ENCODE measurements at places on chromosomes 1 and 21.
A peak's percentile ranks its signal among the peaks of the same experiment; 100 is the strongest.

DNA sequence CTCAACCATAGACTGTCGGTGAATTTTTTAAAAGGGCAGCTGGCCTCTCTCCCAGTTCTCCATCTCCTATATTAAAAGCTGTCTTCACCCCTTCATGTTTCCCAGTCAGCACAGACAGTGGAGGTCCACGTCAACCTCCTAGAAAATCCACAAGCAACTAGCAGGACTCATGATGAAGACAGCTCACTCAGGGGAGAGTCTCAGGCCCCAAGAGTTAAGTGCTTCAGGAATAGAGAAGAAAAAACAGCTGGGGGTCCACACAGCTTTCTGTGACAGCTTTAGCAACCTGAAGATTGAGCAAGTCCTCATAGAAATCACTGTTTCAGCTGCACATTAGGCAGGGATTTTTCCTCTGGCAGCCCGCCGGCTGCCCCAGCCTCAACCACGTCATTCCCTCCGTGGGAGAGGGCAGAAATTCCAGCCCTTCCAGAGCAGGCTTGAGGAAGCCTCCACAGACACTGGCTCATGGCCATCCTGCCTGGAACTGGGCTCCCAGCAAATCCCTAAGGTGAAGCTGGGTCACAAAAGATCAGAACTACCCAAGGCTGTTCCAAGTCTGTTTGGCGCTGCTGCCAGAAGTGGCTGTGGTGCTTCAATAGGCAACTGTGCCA lies 15.2 kb downstream of the GPR161 start:
- H3K4me1 ChIP-seq = peaks cover 8% of the 10 kb centered on the region
- H3K36me3 ChIP-seq = peaks cover 31% of the 10 kb centered on the region
- H3K4me3 ChIP-seq = no peak overlapping the region
- H3K27me3 ChIP-seq = no peaks in the 10 kb centered on the region
- no peak for DNase-seq
- H3K27ac ChIP-seq = peak overlapping the region; percentile 4

DNA sequence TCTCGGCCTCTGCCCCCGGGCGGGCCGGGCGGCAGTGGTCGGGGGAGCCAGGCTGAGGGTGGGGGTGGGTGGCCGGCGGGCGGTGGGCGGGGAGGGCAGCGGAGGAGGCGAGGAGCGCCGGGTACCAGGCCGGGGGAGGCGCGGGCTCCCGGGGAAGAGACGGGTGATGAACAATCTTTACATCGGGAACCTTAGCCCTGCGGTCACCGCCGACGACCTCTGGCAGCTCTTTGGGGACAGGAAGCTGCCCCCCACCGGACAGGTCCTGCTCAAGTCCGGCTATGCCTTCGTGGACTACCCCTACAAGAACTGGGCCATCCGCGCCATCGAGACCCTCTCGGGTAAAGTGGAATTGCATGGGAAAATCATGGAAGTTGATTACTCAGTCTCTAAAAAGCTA lies 112.5 kb downstream of the NBPF12 start:
- H3K36me3 ChIP-seq = no peaks in the 10 kb centered on the region
- no peak overlapping the region for H3K4me3 ChIP-seq
- H3K4me1 ChIP-seq = no peaks in the 10 kb centered on the region
- DNase-seq = no peak
- H3K27me3 ChIP-seq = peaks cover 34% of the 10 kb centered on the region

GRCh38 chr1:29900712-29901111 lies 664.4 kb downstream of the PTPRU start:
- H3K27me3 ChIP-seq = peaks cover 54% of the 10 kb centered on the region
- no peak overlapping the region for H3K4me3 ChIP-seq
- DNase-seq = no peak
- no peaks in the 10 kb centered on the region for H3K36me3 ChIP-seq

GRCh38 chr1:34786521-34787325 lies 5.7 kb downstream of the GJB3 start:
- peaks cover 4% of the 10 kb centered on the region for H3K4me1 ChIP-seq
- DNase-seq = no peak
- H3K27ac ChIP-seq = no peak overlapping the region
- H3K36me3 ChIP-seq = no peaks in the 10 kb centered on the region

DNA sequence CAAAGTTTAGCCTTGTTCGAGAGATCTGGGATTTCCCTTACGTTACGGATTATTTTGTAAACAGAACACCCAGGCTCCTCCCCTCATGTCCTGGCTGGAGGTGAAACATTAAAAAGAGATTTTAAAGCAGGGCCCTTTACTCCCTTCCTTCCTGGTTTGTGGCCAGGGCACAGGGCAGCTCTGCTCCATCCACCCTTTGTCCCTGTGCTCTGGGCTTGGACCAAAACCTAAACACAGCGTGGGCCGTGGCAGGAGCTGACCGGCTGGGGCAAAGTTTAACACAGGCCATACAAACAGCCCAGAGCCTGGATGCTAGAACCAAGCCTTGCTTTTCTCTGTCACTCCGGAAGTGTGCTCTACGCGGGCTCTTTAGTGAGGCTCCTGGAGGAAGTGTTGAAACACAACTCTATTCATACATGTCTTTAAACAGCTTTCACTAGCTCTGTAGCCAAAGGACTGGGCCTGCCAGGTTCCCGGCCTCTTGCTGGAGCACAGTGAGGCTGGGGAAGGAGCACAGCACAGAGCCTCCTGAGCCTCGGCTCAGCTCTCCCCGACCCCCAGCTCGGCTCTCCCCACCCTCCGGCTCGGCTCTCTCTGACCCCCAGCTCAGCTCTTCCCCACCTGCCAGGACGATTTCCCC lies 84.7 kb downstream of the PDE9A start:
- H3K27ac ChIP-seq = peak overlapping the region; percentile 10
- H3K4me3 ChIP-seq = no peak overlapping the region
- peaks cover 11% of the 10 kb centered on the region for H3K4me1 ChIP-seq
- H3K27me3 ChIP-seq = no peaks in the 10 kb centered on the region
- no peak for DNase-seq
- H3K36me3 ChIP-seq = peaks cover 31% of the 10 kb centered on the region

DNA sequence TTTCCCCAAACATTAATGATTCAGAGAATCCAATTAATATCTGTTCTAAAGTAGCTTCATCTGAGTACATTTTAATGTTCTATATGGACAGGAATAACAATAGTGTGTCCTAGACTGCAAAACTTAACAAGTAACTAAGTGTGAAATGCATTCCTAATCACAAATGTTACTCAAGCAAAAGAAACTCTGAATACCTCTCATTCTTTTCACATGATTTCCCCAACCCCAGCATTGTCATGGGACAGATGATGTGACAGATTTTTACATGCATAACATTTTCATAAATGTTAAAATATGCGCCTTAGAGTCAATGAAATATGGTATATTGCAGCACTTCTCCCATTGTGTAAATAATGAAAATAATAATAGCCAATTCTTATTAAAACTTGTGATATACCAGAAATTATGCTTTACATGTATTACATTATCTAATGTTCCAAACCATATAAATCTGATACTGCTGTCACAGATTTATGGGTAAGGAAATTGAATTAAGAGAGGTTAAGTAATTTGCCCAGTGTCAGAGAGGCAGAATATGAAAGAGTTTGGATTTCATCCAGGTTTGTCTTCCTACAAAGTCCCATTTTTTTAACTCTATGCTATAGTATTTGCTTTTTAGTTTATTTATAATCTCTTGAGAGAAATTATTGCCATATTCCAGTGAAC lies 269.4 kb downstream of the LRRC7 start:
- H3K4me1 ChIP-seq = peaks cover 3% of the 10 kb centered on the region
- DNase-seq = no peak
- no peaks in the 10 kb centered on the region for H3K27me3 ChIP-seq
- H3K27ac ChIP-seq = no peak overlapping the region

- H3K4me1 ChIP-seq = peaks cover 19% of the 10 kb centered on the region
- H3K27ac ChIP-seq = no peak overlapping the region
- no peak for DNase-seq
- no peak overlapping the region for H3K4me3 ChIP-seq
- H3K27me3 ChIP-seq = no peaks in the 10 kb centered on the region
These were observed 23.5 kb upstream of the LBR start for GRCh38 chr1:225451340-225451739.

DNA sequence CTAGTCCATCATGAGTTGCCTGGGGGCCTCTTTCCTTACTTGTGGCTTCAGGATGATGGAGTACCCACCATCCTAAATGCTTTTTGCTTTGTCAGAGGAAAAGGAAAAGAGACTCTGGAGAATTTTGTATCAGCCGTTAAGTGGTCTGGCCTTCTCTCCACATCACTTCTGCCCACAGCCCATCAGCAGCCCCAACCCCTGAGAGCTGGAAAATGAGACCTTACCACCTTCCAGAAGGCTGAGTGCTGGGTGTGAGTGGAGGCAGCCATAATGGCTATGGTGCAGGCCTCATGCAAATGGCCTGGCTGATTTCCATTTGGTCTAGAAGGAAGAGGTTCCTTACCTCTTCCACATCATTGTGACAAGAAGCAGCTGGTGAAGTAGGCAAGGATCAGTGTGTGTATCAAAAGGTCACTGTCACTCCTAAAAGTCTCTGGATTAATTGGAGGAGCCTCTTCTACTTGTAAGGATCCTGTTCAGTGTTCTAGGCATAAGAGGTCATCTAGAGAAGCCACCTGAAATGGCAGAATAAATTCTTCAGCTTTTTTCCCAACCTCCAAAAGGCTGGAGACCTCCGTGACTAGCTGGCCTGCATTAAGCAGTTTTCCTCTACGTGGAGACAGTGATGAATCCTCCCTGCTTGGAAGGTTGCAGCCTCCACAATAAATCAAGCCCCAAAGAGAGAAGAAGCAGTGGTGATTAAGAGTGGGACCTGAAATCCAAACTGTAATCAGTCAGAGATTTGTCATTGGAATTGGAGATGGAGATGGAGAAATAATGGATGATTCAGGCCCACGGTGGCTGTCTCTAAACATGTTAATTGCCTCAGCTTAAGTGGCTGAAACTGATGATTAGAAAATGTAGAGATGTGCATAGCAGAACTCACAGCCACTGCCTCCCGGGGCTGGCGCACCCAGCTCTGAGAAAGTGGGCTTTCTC lies 111.5 kb downstream of the CNIH3 start:
- H3K27me3 ChIP-seq = no peaks in the 10 kb centered on the region
- no peaks in the 10 kb centered on the region for H3K36me3 ChIP-seq

GRCh38 chr1:37930246-37931101 lies 16.4 kb downstream of the INPP5B start:
- no peaks in the 10 kb centered on the region for H3K27me3 ChIP-seq
- H3K36me3 ChIP-seq = peaks cover 6% of the 10 kb centered on the region
- DNase-seq = no peak
- peaks cover 27% of the 10 kb centered on the region for H3K4me1 ChIP-seq

DNA sequence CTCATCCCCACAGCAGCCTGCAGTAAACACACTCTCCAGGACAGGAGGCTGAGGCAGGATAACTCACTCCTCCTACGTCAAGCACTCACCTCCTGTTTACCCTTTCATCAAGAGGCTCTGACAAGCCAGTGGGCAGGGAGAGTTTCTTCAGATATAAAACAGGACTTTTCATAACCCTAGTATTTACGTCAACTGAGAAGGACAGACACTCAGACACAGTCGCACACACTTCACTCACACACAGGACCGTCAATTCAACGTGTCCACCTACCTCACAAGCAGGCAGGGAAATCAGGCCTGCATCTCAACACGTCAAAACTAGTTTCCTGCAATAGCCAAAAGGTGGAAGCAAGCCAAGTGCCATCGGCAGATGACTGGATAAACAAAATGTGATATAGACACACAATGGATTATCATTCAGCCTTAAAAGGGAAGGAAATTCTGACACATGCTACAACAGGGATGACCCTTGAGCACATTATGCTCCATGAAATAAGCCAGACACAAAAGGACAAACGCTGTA lies 48.6 kb downstream of the ITPKB start:
- no peaks in the 10 kb centered on the region for H3K36me3 ChIP-seq
- H3K4me3 ChIP-seq = no peak overlapping the region
- H3K27ac ChIP-seq = peak overlapping the region; percentile 47
- H3K4me1 ChIP-seq = peaks cover 25% of the 10 kb centered on the region
- no peak for DNase-seq
- H3K27me3 ChIP-seq = no peaks in the 10 kb centered on the region

DNA sequence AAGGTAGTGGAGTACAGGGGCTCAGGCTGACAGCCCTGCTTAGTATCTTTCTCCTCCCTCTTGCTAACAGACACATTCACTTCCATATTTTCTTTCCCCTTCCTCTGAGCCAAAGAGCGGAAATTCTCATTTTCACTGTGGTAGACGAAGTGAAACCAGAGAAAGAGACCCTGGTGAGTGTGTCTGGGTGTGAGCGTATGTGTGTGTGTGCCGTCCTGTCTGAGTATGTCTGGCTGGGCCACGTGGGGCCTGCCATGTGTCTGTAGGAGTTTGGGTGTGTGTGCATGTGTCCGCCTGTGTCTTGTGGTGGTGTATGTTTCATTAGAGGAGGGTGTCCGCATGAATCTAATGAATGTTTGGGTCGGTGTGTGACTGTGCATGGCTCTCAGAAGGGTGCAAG lies 1.7 kb downstream of the COL8A2 start:
- peak overlapping the region; percentile 3 for H3K27ac ChIP-seq
- DNase-seq = no peak
- H3K4me3 ChIP-seq = no peak overlapping the region
- no peaks in the 10 kb centered on the region for H3K36me3 ChIP-seq

DNA sequence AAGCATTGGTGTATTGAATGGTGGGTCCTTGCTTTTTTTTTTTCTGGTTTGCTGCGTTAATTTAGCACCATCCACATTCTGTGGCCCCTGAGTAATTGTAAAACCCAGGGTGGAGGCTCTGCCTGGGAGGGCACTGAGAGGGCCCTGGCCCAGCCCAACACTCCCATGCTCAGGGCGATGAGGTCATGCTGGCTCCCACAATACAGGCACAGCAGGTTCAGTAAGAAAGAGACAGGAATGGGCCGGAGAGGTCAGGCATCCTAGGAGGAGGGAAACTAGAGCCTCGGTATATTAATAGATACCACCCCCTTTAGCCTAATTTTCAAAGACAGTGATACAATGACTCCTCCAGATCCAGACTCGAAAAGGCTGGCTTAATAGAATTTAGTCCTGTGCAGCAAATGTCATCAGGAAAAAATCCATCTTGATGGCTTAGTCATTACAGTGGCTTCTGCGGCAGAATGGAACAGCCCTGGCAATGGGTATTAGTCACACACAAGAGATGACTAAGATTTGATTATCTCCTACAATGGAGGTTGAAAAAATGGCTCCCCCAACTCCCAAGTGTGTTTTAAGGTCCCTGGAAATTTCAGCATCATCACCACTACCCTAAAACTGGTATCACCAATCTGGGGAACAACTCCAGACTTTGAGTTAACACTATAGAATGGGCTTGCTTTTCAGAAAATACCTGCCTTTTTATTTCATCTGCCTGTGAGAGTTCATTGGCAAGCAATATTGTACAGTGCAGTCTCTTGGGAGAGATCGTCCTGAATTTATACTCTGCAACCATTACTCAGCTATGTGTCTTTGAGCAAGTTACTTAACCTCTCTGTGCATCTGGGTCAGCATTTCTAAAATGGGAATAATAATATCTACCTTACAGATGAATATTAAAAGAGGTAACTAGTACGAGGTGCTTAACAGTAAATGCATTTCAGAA lies 43.9 kb upstream of the LYST start:
- DNase-seq = no peak
- H3K36me3 ChIP-seq = no peaks in the 10 kb centered on the region
- H3K27me3 ChIP-seq = no peaks in the 10 kb centered on the region
- H3K4me1 ChIP-seq = peaks cover 15% of the 10 kb centered on the region
- H3K27ac ChIP-seq = peak overlapping the region; percentile 61
- no peak overlapping the region for H3K4me3 ChIP-seq

GRCh38 chr1:151540982-151541377 lies 871 bp downstream of the TUFT1 start:
- peaks cover 7% of the 10 kb centered on the region for H3K36me3 ChIP-seq
- peak overlapping the region; percentile 99 for H3K27ac ChIP-seq
- DNase-seq = no peak
- H3K27me3 ChIP-seq = no peaks in the 10 kb centered on the region
- peak overlapping the region; percentile 96 for H3K4me3 ChIP-seq

GRCh38 chr1:210259561-210259960 lies 27.0 kb downstream of the SERTAD4 start:
- no peaks in the 10 kb centered on the region for H3K36me3 ChIP-seq
- H3K4me3 ChIP-seq = no peak overlapping the region
- no peak for DNase-seq
- peaks cover 5% of the 10 kb centered on the region for H3K27me3 ChIP-seq
- H3K27ac ChIP-seq = no peak overlapping the region

Data from mesothelial cell of epicardium (in vitro differentiated cells).